ENCODE measurements at places on chromosomes 11 and 22.

DNA sequence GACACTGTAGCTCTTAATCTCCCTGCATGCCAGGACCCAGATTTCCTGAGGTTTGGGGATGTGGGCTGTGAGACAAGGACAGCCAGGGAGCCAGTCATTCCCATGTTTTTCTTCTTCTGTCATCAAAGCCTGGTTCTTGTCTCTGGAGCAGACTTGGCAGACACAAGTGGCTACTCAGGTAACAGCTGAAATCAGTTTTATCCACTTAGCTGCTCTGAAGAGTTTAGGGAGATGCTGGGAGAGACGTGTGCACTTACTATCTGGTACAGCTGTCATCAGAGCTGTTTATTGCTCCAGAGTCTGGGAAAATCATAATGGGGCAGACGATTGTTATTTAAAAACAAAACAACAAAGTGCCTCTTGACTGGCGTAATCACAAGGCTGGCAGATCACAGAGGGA lies 56.6 kb downstream of the CSNK2A3 start:
- DNase-seq: no peak

DNA sequence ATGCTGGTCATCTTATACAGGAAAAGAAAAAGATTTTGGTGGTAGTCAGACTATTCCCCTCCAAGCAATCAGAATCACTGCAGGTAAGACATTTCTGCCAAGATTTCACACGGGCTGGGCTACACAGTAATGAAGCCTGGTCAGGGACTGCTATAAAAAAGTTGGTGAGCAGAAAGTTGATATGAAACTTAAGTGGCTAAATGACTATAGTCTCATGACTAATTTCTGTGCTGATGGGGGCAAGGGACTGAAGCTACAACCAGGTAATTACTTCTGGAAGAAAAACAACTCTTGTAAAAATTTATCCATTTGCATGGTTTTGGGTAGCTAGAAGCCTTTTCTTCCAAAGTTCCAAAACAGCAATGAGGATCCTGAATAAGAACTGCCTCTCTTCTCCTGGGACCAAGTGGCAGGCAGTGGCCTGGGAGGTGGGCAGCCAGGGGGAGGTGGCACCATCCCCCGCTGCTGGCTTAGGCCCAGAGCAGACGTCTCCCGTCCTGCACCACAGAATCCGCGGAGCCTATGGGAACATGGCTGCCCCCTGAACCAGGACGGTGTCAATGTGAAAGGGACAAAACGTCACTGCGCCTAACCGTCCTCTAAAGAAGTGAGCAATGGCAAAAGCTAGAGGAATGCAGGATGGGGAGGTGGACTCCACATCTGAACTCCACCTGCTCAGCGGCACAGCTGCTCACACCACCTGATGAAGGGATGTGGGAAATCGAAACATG lies 122.6 kb upstream of the LMO1 start:
- DNase-seq: no peak

DNA sequence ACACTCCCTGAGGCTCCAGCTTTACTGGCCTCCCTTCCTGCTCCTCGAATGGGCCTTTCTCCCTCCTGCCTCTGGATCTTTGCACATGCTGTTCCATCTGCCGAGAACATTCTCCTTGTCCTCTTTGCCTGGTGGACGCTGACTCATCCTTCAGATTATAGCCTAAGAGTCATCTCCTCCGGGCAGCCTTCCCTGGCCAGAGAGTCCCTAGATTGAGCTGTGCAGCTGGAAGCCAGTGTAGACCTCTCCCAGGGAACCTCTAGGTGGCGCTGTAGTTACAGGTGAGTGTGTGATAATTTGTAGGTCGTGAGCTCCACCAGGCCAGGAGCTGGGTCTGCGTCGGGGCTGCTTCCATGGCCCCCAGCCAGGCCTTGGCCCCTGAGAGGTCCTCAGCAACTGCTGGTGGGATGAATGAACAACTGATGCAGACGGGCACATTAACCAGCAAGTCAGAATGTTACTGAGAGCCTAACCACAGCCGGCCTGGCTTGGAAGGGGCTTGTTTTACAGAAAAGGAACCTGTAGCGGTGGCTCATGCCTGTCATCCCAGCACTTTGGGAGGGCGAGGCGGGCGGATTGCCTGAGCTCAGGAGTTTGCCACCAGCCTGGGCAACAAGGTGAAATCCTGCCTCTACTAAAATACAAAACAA lies 8.7 kb downstream of the PNPLA5 start:
- peak; percentile 15 for DNase-seq

DNA sequence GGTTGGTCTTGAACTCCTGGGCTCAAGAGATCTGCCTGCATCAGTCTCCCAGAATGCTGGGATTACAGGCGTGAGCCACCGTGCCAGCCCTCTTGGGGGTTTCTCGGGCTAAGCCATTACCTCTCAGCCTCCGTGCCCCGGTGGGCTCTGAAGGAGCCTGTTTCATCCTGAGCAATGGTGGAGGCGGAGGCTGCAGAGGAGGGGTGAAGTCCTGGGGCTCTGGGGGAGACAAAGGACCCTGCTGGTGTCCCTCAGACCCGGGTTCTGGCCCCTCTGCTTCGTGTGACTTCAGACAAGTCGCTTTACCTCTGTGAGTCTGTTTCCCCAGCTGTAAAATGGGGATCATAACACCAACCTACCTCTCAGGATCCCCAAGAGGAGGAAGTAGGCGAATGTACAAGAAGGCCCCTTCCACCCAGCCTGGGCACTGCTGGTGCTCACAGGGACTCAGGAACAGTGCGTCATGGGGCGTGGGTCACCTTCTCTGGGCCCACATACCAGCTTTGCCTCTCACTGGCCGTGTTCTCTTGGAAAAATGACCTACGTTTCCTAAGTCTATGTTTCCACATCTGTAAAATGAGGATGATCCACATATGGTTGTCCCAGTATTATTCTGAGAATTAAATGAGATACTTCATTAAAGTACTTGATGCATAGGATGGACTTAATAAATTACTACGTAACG lies 36.8 kb downstream of the RIBC2 start:
- DNase-seq: no peak

DNA sequence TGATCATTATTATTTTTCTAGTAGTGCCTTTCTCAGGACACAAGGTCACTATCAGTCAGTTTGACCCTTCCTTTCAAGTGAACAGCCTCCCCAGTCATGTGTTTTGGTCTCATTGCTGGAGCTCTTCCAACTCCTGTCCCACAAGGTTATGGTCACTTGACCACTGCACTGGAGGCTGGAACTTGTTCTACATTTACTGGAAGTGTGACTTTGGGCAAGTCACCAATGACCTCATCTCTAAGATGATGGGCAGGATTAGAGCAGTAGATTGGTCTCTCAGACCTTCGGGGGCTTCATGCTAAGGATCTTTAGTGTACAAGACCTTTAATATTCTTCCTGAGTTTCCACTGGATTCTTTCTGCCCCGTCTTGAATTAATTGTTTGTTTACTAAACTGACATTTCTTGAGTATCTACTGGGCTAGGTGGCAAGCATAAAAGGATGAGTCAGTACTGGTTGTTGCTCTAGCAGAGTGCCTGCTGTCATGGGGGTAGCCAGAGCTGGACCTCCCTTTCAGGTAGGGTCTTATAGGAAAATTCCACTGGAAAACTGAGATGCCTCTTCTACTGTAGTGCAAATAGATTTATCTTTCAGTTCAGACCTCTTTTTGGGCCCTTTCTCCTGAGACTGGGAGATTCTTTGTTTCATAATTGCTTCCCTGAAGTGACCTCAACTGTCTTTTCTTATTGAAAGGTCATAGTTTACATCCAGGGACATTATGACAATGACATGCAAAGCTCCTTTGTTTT lies 106.8 kb downstream of the GRAMD1B start:
- no peak for DNase-seq

Measured in activated T-helper 1 cell treated with Interleukin-2 at 50 U/mL for 16 hours (primary cell).